T-helper 17 cell (primary cell): ENCODE measurements at places on chromosomes 2 and 18. TPM values are rescaled to one million over a fixed set of nuclear protein-coding genes. Genes with fewer than 3 reads are reported as not detected.

- no peak overlapping the region for H3K4me3 ChIP-seq
- H3K27ac ChIP-seq = no peak overlapping the region
- no peaks in the 10 kb centered on the region for H3K36me3 ChIP-seq
- no peaks in the 10 kb centered on the region for H3K27me3 ChIP-seq
Measured at GRCh38 chr2:16212321-16212720, 272.0 kb downstream of the MYCN start.

- H3K4me1 ChIP-seq = no peaks in the 10 kb centered on the region
- H3K27ac ChIP-seq = no peak overlapping the region
- no peak overlapping the region for H3K4me3 ChIP-seq
- no peak for DNase-seq
Measured at GRCh38 chr2:172813314-172813888, 77.8 kb downstream of the RAPGEF4 start.

DNA sequence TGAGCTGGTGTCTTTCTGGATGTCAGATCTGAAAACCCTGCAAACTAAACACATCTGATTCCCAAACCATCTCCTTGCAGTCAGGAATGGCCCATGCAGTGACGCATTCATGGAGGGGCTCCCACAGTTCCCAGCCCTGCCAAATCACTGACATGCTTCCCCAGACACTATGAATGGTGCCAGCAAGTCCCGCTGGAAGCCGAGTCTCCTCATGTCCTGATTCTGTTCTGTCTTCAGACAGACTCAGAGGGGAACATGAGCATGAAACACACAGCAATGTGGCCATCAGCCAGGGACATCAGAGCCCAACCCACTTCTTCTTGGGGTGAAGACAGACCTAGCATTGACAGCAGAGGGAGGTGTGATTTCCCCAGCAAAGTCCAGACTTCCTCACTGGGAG is 83.7 kb downstream of the TTC32 start:
- no peak overlapping the region for H3K4me3 ChIP-seq
- peaks cover 10% of the 10 kb centered on the region for H3K27me3 ChIP-seq
- no peaks in the 10 kb centered on the region for H3K36me3 ChIP-seq

- H3K27me3 ChIP-seq = no peaks in the 10 kb centered on the region
- H3K36me3 ChIP-seq = no peaks in the 10 kb centered on the region
- no peak for DNase-seq
Measured at GRCh38 chr18:12679183-12679786, 21.4 kb upstream of the SPIRE1 start.

DNA sequence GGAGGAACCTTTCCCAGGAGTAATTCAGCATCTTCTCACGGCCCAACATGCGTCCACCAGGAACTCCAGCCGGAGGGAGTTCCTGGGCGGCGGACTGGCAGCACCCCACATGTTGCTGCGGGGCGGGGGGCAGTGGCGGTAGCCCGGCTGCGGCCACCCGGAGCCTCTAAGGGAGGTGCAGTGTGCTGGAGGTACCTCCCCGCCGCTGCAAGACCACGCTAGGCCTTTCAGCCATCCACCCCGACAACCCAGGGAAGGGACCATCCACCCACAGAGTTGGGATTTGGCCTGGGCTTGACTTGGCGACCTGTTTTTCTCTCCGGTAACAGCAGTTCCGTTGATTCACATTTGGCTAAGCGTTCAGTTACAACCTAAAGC is 625 bp downstream of the LYPD6 start:
- H3K27me3 ChIP-seq = peaks cover 74% of the 10 kb centered on the region
- H3K27ac ChIP-seq = no peak overlapping the region
- H3K4me3 ChIP-seq = peak overlapping the region; percentile 60
- peaks cover 10% of the 10 kb centered on the region for H3K36me3 ChIP-seq
- no peak for DNase-seq
- peaks cover 4% of the 10 kb centered on the region for H3K4me1 ChIP-seq

- no peak overlapping the region for H3K27ac ChIP-seq
- no peaks in the 10 kb centered on the region for H3K36me3 ChIP-seq
- no peak overlapping the region for H3K4me3 ChIP-seq
- DNase-seq = no peak
- H3K4me1 ChIP-seq = peaks cover 14% of the 10 kb centered on the region
- no peaks in the 10 kb centered on the region for H3K27me3 ChIP-seq
Measured at GRCh38 chr2:65277791-65278483, 50.3 kb downstream of the ACTR2 start.

DNA sequence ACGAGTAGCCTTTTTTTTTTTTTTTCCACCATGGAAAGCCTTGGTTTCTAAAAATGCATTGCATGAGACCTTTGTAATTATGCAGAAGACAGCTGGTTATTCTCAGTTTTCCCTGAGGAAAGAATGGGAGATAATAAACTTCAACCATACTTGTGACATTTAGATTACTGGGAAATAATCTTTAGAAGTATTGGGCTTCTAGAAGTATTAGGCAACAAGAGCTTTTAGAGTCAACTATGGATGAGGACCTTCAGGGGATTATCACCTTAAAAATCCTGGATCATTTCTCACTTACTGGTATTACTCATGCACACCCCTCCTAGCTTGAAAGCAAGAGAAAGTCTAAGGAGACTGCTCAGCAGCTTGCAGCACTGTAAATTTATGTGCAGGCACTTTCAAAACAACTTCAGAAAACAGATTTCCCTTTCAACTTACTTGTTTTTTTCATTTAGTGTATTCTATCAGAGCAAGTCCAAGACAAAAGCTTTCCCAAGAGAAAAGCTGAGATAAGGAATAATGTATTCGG is 175.9 kb downstream of the NRXN1 start:
- no peaks in the 10 kb centered on the region for H3K27me3 ChIP-seq
- no peak overlapping the region for H3K27ac ChIP-seq
- H3K36me3 ChIP-seq = no peaks in the 10 kb centered on the region
- H3K4me1 ChIP-seq = no peaks in the 10 kb centered on the region
- H3K4me3 ChIP-seq = no peak overlapping the region
- DNase-seq = no peak

- H3K27me3 ChIP-seq = peaks cover 32% of the 10 kb centered on the region
- peaks cover 8% of the 10 kb centered on the region for H3K4me1 ChIP-seq
- peak overlapping the region; percentile 58 for H3K4me3 ChIP-seq
- H3K36me3 ChIP-seq = peaks cover 5% of the 10 kb centered on the region
- no peak overlapping the region for H3K27ac ChIP-seq
Measured at GRCh38 chr18:28175930-28176697, 816 bp downstream of the CDH2 start.

GRCh38 chr2:48107326-48107925 is 201.1 kb upstream of the FBXO11 start:
- no peak overlapping the region for H3K4me3 ChIP-seq
- no peak overlapping the region for H3K27ac ChIP-seq
- H3K27me3 ChIP-seq = peaks cover 3% of the 10 kb centered on the region

GRCh38 chr18:62069556-62069955 is 117.3 kb downstream of the PIGN start:
- peaks cover 4% of the 10 kb centered on the region for H3K36me3 ChIP-seq
- no peak for DNase-seq
- no peak overlapping the region for H3K27ac ChIP-seq
- H3K4me3 ChIP-seq = no peak overlapping the region

DNA sequence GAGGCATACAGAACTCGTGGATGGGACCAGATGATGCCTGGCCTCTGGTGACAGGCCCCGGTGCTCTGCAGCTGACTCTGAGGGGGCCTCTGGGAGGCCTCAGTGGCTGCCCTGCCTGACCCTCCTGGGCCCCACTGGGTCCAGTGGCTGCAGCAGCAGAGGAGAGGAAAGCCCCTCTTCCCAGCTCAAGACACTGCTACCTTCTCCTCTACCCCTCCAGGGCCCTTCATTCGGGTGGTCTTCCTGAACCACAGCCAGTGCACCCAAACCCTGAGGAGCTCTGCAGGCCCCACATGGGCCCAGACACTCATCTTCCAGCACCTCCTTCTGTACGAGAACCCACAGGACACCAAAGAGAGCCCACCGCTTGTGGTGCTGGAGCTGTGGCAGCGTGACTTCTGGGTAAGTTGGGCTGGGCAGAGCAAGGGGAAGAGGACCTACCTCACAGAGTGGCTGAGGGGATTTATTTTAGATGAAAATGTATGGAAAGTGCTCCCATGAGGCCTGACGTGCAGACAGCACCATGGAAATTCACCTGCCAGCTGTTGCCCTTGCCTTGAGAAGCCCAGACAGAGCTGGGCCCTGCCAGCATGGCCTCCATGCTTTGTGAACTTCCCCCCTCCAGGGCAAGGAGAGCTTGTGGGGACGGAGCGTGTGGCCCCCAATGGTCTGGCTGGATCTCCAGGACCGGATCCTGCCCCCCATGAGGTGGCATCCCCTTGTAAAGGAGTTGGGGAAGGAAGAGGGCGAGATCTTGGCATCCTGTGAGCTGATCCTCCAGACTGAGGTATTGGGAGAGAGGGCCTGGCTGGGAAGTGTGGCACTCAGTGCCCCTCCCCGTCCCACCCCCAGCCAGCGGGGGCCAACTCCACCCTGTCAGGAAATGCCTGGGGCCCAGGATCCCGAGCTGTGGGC is 46.3 kb downstream of the LMAN2L start:
- no peaks in the 10 kb centered on the region for H3K27me3 ChIP-seq
- H3K4me3 ChIP-seq = no peak overlapping the region
- DNase-seq = no peak
- no peak overlapping the region for H3K27ac ChIP-seq
- H3K4me1 ChIP-seq = no peaks in the 10 kb centered on the region

DNA sequence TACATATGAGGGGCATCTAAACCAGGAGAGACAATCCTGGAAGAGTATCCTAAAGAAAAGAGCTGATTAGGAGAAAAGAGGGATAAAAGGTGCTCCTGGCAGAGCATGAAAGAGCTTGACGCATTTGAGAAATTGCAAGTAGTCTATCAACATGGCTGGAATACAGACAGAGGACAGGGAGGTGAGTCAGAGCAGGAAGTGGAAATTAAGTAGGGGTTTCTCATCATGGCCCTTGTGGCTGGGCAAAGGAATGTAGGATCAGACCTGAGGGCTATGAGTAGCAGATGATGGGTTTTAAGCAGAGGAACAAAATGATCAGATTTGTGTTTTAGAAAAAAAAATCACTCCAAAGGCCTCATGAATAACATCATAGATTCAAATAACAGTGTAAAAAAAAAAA is 49.2 kb upstream of the UGP2 start:
- H3K27me3 ChIP-seq = peaks cover 7% of the 10 kb centered on the region
- DNase-seq = no peak
- no peaks in the 10 kb centered on the region for H3K4me1 ChIP-seq
- no peak overlapping the region for H3K27ac ChIP-seq
- peaks cover 2% of the 10 kb centered on the region for H3K36me3 ChIP-seq

REG3G gene
- total RNA-seq = not detected

MREG gene
- total RNA-seq = 5.3 TPM

UGT1A9 gene
- total RNA-seq = not detected

EVX2 gene
- total RNA-seq = not detected

NT5DC4 gene
- not detected for total RNA-seq

UGT1A5 gene
- total RNA-seq = not detected

SERPINB12 gene
- total RNA-seq = not detected

PLA2R1 gene
- total RNA-seq = not detected
